ENCODE measurements at places on chromosomes 7 and 10.

DNA sequence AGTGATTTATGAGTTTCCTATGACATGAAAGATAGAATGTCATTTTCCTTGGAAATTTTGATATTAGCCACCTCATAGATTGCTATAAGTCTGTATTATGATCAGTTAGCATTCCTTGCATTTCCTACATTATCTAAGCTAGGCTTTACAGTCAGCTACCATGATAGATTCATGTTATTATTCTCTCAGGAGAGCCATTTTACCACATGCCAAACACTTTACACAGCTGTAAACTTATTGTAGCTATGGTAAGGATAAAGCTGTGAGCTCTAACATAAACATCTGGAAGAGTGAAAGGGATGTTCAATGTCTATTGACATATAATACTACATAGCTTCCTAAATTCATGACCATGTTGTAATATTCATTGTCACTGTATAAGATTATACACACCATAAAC lies 608.0 kb downstream of the PHTF2 start:
- no peak for DNase-seq
- peaks cover 1% of the 10 kb centered on the region for H3K27me3 ChIP-seq
- H3K36me3 ChIP-seq: no peaks in the 10 kb centered on the region
- no peaks in the 10 kb centered on the region for H3K4me1 ChIP-seq
- H3K4me3 ChIP-seq: no peak overlapping the region

GRCh38 chr7:79425665-79426064 lies 27.8 kb downstream of the MAGI2 start:
- no peaks in the 10 kb centered on the region for H3K36me3 ChIP-seq
- no peak for DNase-seq
- no peak overlapping the region for H3K4me3 ChIP-seq
- H3K27me3 ChIP-seq: no peaks in the 10 kb centered on the region
- no peak overlapping the region for H3K27ac ChIP-seq
- H3K4me1 ChIP-seq: no peaks in the 10 kb centered on the region

DNA sequence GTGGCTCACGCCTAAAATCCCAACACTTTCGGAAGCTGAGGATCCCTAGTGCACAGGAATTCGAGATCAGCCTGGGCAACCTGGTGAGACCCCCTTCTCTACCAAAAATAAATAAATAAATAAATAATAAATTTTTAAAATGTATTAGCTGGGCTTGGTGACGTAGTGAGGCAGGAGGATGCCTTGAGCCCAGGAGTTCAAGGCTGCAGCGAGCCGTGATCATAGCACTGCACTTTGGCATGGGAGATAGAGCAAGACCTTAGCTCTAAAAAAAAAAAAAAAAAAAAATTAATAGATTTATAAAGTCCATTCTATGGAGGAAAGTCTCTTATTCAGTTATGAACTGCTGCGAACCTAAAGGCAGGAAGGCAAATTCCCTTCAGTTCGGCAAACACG lies 1.1 kb upstream of the PTPN12 start:
- H3K27ac ChIP-seq: no peak overlapping the region
- no peaks in the 10 kb centered on the region for H3K36me3 ChIP-seq
- DNase-seq: no peak
- H3K4me3 ChIP-seq: peak overlapping the region; percentile 92

DNA sequence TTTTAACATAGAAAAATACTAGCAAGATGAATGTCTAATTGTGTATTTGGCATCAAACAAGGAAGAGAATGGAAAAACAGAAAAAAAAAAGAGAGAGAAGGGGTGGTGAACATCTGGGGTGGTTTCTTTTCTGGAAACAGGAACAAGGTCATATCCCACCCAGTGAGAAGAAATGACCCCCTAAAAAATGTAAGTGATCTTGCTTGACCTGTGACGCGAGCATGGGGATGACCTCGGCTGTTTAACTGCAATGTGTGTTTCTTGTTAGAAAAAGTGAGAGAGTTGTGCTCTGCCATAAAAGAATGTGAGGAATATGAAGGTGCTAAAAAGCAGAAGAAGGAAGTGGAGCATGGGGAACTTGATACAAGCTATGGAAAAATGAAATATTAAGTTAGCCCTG lies 258.5 kb downstream of the AGMO start:
- DNase-seq: no peak
- no peaks in the 10 kb centered on the region for H3K36me3 ChIP-seq
- H3K27me3 ChIP-seq: no peaks in the 10 kb centered on the region
- no peak overlapping the region for H3K27ac ChIP-seq
- H3K4me1 ChIP-seq: no peaks in the 10 kb centered on the region

DNA sequence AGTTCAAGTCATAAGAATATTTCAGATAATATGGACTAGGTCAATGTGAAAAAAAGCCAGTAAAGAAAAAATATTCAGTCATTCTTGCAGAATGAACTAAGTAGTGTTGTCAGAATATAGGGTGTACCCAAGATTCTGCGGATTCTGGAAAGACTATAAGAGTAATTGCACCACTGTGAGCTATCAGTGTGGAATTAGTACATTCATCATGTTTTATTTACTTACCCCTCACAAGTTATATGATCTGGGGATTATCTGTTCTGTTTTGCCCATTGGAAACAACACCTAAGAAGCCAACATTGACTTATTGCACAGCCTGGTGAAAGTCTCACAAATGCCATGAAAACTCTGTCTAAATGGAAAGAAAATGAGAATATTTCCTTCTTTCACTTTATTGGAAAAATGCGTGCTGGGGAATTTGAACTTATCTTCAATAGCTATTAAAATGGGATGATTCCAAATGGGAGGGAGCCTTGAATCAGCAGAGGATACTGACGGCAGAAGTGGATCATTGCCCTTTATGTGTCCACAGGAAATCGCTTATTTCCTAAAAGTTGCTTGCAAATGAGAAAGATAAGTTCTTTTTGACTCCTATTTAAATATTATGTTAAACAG lies 563.3 kb upstream of the POM121L12 start:
- no peaks in the 10 kb centered on the region for H3K36me3 ChIP-seq
- H3K27me3 ChIP-seq: no peaks in the 10 kb centered on the region
- no peak overlapping the region for H3K27ac ChIP-seq
- no peak for DNase-seq
- H3K4me1 ChIP-seq: no peaks in the 10 kb centered on the region

DNA sequence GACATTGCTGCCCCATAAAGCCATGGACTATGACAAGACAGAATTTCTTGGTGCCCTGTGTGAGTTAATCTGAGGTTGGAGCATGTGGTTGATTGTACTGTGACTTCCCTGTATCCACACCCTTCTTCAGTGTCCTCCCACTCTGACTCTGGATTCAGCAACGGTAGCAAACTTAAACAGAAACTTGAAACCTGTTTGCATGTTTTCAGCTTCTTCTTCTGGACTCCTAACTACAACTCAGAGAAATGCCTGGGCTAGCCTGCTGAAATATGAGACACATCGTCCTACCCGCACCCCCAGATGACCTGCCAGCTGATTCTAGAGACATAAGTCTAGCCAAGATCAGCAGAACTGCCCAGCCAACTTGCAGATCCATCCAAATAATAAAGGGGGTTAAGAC lies 78.4 kb downstream of the IPMK start:
- no peak overlapping the region for H3K4me3 ChIP-seq
- no peak overlapping the region for H3K27ac ChIP-seq
- no peak for DNase-seq
- H3K4me1 ChIP-seq: no peaks in the 10 kb centered on the region

GRCh38 chr10:24814568-24815313 lies 91.1 kb upstream of the ARHGAP21 start:
- H3K4me3 ChIP-seq: no peak overlapping the region
- no peak overlapping the region for H3K27ac ChIP-seq
- no peaks in the 10 kb centered on the region for H3K27me3 ChIP-seq

DNA sequence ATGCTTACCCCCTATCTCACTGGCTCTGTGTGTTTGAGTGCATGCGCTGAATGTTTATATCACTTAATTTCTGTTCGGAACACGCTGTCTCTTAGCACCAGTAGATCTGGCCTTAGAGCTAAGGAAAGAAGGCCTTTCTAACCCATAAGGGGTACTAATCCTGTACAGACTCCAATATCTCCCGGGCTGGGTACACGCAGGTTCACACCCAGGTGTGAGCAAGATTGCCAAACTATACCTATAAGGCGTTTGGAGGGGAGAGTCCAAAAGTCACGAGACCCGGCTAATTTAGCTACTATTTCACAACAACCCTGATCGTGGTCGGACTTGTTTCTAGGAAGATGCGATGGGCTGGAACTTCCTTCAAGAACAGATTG lies 727 bp upstream of the PDSS1 start:
- DNase-seq: no peak
- H3K27ac ChIP-seq: peak overlapping the region; percentile 97
- peaks cover 29% of the 10 kb centered on the region for H3K4me1 ChIP-seq
- peak overlapping the region; percentile 99 for H3K4me3 ChIP-seq
- no peaks in the 10 kb centered on the region for H3K27me3 ChIP-seq
- peaks cover 11% of the 10 kb centered on the region for H3K36me3 ChIP-seq

Data from activated CD4-positive, alpha-beta T cell treated with anti-CD3 and anti-CD28 coated beads, Interleukin-2, amount 10 ng/mL, durations not matched to agents 7 days and 5 days (primary cell).